NCI-H1105 treated with DMSO at 0.1 percent for 48 hours (cell line): ENCODE measurements at places on chromosomes 16 and 17.

- no peak for DNase-seq
Measured at GRCh38 chr16:66256919-66257318, 109.6 kb upstream of the CDH5 start.

- no peak for DNase-seq
Measured at GRCh38 chr17:56026915-56027314, 126.4 kb upstream of the ANKFN1 start.

- no peak for DNase-seq
Measured at GRCh38 chr16:10601444-10602408, 21.3 kb upstream of the EMP2 start.

GRCh38 chr16:87420026-87421002 lies 28.2 kb downstream of the MAP1LC3B start:
- no peak for DNase-seq

DNA sequence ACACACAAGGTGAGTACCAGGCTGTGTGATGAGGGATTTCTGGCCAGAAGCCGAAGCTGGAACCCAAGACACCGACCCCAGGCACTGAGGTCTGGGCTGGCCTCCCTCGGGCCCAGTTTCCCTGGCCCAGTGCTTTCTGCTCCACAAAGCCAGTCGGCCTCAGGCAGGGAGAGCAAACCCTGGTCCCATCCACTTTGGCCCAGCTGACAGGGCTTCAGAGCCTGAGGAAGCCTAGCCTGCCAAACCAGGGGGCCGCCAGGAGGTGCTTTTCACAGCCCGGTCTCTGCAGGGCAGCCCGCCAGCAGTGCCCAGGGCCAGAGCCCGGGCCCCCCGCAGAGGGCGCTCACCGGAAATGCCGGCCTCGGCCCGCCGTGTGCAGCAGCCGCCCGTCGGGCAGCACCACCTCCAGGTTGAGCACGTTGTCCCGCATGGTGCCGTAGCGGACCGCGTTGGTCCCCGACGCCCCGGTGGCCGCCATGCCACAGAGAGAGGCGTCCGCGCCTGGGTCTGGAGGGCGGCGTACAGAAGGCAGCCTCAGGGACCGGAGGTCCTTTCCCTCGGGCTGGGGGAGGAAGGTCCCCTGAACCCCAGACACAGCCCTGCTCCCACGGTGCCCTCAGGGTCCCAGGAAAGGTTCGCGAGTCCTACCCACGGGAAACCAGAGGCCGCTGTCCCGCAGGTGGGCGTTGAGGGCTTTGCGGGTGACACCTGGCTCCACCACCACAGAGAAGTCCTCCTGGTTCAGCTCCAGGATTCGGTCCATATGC lies 2.2 kb downstream of the LDHD start:
- no peak for DNase-seq

GRCh38 chr17:17533901-17534441 lies 37.8 kb upstream of the RASD1 start:
- DNase-seq = peak; percentile 56

DNA sequence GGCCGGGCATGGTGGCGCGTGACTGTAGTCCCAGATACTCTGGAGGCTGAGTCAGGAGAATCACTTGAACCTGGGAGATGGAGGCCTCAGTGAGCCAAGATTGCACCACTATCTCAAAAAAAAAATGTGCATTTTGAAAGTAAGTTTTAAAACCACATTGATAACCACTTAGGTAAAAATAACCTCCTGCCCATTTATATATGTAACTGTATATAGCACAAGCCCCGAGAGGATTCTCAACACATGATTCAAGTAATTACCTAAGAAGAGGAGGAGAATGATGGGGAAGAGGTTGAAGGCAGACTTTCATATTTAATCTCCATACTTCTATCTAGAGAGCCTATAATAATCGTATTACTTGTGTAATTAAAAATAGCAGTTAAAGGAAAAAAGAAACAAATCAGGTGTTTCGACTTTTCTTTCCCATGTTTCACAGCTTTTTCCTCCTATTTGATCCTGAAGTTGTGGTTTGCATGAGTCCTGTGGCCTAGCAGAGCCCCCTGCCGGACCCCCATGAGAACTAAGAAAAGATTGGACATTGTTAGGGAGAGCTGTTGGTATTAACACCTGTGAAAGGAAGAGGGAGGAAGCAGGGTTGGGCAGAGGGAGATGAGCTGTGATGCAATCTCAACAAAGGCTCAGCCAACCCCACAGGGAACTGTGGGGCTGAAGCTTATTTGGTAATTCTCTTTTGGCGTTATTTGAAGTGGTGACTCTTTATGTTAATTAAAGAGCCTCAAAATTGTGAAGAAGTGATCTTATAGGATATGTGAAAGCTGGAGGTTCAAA lies 22.1 kb downstream of the PMFBP1 start:
- no peak for DNase-seq

GRCh38 chr17:80032614-80033171 lies 3.0 kb downstream of the TBC1D16 start:
- no peak for DNase-seq

- DNase-seq = no peak
Measured at GRCh38 chr17:50898369-50899004, 32.3 kb upstream of the TOB1 start.

DNA sequence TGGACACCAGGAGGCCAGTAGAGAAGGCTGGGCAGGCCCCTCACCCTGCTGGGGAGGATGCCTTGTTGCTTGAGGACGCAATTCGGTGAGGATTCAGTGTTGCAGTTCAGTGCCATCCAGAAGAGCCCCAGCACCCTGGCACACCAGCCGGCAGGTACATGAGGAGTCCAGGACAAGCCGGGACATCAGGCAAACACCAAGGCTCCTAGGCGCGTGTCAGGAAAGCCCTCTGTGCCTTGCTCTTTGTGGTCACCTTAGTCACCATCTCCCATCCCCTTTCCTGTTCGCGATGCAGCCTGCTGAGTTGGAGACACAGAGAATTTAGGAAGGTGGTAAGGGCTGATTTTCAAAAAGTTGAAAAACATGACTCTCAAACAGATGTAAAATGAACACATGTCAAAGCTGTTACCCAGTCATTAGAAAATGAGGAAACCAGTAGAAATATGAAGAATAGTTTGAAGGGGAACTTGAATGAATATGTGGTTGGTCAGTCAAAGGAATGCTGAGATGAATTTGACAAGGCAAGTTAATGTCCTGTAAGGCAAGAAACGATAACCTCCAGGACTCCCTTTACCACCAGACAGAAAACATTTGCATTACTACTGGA lies 2.3 kb upstream of the NCBP3 start:
- DNase-seq = no peak

DNA sequence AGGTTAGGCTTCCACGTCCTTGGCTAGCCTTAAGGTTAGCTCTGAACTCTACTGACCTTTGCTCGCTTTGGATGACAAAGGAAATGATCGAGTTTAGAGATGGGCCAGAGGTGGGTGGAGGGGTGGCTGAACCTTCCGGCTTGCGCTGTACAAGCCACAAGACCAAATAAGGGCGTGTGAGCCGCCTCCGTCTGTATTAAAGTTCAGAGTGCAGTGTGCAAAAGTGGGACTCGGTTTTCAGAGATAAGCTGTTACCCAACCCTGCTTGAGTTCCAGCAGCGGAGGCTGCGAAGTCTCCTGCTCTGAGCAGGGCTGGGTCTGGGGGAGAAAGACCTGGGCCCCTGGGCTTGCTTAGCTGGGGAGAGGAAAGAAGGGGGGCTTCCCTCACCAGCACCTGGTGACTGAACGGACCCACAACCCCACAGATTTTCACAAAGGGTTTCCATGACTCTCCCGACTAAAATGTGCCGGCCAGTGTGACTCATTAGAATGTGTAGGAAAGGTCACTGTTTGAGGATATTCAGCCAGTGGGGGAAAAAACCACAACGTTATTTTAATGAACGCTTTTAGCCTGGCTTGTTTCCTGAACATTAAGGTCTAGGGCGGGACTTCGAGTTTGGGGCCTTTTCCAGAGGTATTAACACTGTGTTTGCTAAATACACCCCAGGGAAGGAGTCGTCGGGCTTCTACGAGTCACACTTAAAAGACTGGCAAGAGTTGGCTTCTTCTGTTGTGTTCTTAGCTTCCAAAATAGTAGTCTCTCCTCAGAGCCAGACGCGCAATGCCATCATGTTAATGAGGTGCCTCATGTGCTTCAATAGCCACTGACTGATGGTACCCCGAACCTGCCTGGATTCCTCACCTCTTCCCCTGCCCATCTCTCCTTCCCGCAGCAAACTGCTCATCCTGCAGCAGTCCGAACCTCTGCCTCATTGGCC lies 67.0 kb downstream of the CENPV start:
- no peak for DNase-seq

- no peak for DNase-seq
Measured at GRCh38 chr16:84373907-84374489, 5.7 kb downstream of the ATP2C2 start.

- DNase-seq = no peak
Measured at GRCh38 chr17:34703533-34703932, 124.2 kb downstream of the TMEM132E start.

DNA sequence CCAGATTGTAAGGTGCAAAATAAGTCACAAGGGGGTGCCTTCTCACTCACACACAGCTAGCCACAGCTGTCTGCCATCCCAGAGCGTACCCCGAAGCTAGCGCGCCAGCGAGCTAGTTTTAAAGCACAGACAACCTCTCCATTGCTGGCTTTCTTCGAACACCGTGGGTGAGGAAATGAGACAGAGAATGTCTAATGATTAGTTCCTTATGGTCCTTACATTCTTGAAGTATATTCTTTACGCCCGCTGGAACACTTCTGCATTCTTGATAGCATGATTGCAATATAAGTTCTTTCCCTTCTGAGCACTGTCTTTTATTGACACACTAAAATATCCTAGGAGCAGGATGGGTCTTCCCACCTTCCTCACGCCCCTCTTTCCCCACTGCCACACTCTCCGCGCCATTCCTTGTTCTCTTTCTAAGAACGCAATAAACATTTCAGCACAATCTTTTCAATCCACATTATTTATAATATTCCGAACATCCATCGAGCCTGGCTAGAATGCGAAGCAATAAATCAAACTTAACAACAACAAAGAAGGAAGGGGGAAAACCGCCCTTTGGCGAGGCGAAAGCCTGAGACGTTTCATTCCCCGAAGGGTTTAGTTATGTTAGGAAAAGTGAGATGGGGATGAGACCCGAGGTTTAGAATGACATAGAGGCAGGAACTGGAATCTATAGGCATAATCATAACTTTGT lies 251.3 kb downstream of the NTN1 start:
- no peak for DNase-seq

DNA sequence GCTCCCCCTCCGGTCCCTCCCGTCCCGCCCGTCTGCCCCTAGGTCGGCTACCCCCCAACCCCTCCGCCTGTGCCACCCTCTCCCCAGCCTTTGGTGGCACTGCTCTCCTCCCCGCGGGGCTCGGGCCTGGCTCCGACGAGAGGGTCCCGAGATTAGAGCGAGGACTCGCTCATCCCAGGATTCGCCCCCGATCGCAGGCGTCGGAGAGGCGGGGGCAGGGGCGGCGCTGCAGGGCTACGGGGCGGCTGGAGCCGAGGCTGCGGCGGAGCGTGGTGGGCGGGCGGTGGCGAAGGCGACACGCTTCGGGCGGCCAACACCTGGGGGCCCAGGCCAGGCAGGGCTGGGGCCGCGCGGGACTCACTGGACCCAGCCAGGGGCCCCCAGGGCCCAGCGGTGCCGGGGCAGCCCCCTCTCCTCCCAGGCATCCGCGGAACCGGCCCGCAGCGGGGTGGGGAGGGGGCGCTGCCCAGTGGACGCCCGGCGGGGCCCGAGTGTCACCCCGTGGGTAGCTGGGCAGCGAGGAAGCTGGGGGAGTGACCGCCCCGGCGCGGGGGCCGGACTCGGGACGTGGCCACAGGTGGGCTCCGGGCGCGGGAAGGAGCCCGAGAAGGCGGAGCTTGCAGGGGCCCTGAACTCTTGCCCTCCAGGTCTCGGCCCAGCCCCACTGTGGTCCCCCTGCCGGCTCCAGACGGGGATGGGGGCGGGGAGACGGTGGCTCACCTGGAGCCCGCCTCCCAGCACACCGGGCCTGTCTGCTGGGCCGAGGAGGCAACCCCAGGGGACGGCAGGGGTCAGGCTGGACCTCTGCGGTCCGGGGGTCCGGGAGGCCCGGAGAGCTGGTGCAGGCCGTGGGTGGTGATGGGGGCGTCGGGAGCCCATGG lies 1.5 kb downstream of the MGAT5B start:
- DNase-seq = peak; percentile 10

DNA sequence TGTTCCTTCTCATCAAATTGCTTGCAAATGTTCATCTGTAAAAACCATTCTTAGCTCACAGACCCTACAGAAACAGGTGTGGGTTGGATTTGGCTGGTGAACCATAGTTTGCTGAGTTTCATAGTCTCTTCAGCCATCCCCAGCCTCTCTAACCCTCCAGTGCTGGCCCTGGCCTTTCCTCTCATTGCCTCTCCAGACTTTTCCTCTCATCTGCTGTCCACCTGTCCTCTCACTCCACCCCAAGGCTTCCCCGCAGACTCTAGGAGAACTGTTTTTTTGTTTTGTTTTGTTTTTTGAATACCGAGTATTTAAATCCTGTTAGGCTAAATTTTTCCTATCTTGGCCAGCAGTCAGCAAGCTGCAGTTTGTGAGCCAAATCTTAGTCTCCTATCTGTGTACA lies 41.1 kb downstream of the MEOX1 start:
- DNase-seq = no peak

DNA sequence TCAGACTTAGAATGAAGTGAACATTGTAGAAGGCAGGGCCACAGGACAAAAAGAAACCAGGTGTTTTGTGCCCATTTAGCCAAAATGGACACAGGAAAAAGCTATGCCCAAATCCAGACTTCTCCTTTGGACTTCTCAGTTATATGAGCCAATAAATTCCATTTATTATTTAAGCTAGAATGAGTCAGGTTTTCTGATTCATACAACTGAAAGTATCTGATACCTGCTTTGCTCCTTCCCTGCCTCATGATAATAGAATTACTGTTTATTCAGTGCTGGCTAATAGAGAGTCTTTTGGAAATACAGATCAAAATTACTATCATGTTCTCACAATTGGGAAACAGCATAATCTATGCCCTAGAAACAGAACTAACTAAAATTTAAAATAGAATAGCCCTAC lies 8.7 kb upstream of the CPD start:
- no peak for DNase-seq

DNA sequence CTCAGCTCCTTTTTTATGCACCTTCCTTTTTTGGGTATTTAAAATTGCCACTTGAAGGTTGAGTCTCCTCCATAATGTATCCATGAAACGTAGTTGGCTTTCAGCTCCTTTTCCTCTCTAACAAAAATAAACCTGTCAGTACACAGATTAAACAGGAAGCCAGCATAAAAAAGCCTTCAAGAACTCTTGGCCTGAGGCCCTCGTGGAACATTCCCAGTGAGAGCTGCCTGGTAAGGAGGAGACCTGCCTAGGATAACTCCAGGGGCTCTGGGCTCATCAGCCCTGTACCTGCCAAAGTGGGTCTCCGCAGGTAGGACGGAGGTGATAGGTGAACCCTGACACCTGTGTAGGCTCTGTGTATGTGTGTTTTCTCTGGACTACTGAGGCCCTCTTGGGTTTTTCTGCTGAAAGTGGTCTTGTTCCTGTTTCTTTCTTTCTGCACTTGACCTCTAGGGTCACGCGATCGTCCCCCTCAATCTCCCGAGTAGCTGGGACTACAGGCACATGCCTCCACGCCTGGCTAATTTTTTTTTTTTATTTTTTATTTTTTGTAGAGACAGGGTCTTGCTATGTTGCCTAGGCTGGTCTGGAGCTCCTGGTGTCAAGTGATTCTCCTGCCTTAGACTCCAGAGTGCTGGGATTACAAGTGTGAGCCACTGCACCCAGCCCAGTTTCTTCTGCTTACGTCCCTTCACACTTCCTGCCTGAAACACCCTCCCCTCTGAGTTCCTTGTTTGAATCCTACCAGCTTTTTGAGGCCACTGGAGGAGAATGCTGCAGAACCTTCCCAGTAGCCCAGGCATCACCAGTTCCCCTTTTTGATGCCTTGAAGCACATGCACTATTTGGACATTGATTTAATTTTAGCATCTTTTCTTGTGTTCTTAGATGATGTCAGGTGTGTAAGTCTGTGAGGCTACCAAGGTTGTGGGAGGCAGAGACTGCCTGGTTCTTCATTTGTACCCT lies 9.8 kb downstream of the PGS1 start:
- DNase-seq = no peak
